Stimulated activated CD4-positive, alpha-beta T cell treated with anti-CD3 and anti-CD28 coated beads, Interleukin-1b, Interleukin-23, amount 100 ng/mL, for 1 hour (primary cell): ENCODE measurements at places on chromosomes 13 and 19.

- no peak for DNase-seq
Measured at GRCh38 chr19:10372690-10373089, 7.7 kb downstream of the TYK2 start.

- no peak for DNase-seq
Measured at GRCh38 chr19:41376998-41377365, 649 bp downstream of the TMEM91 start.

DNA sequence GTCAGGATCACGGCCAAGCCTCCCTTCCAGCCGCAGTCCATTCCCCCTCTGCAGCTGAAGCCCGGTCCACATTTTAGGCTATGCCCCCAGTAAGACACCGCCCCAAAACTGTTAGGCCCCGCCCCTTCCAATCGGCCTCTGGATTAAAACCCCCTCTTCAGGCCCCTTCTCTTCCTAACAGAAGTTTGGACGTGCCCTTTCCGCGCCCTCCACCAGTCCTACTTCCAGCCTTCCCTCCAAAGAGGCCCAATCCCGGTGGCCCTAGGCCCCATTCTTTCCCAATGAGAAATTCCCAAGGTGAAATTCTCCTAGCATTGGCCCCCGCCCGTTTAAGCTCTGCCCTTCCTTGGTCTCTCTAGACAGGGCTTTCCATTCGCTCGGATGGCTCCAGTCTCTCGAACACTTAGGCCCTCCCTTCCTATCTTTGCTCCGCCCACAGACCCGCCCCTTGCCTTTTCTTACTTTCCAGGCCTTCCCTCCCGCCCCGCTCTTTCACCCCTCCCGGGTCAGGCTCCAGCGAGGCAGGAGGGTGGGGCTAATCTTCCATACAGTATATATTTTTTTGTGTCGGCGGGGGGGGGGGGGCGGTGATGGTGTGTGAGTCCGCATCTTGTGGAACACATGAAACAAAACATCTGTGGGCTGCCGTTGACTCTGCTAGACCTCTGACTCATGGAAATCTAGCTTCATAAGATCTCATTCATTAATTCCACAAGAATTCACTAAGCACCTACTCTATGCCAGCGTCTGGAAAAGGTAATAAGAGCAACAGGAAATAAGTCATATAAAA lies 13.6 kb downstream of the LTBP4 start:
- peak; percentile 98 for DNase-seq

DNA sequence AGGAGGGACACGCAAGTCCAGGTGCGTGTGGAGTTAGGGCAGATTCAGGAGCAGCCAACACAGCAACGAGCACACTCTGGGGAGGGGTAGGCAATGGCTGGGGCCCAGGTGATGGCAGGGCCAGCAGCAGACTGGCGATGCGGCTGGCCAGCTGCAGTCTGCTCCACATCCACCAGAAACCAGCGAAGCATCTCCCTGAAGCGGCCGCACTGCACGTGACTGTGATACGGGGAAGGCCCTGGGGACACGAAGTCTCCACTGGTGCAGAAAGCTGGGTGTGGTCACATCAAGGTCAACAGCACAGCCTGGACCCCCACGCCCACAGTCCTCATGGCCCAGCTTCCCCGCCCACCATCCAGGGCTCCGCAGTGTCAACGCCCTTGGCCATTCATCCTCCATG lies 21.3 kb upstream of the EPHX3 start:
- DNase-seq, result no peak

- no peak for DNase-seq
Measured at GRCh38 chr13:59458908-59459579, 704.7 kb downstream of the DIAPH3 start.

DNA sequence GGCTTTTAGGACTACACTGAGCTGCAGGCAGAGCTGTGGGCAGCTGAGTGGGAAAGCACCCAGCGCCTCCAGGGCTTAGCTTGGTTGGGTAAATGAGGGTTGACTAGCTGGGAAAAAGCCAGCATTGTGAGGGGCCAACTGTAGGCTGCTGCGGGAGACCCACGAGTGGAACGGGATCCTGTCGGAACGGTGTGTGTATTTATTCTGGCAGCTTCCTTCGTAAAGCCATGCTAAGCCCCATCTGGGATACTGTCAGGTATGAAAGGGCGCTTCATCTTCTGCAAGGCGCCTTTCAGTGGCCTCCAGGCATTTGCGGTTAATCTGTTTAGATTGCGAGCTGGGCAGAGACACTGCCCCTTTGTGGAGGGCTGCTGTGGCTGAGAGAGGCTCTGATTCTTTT lies 39.5 kb upstream of the CNMD start:
- no peak for DNase-seq

GRCh38 chr13:98751861-98752466 lies 508 bp downstream of the SLC15A1 start:
- no peak for DNase-seq

DNA sequence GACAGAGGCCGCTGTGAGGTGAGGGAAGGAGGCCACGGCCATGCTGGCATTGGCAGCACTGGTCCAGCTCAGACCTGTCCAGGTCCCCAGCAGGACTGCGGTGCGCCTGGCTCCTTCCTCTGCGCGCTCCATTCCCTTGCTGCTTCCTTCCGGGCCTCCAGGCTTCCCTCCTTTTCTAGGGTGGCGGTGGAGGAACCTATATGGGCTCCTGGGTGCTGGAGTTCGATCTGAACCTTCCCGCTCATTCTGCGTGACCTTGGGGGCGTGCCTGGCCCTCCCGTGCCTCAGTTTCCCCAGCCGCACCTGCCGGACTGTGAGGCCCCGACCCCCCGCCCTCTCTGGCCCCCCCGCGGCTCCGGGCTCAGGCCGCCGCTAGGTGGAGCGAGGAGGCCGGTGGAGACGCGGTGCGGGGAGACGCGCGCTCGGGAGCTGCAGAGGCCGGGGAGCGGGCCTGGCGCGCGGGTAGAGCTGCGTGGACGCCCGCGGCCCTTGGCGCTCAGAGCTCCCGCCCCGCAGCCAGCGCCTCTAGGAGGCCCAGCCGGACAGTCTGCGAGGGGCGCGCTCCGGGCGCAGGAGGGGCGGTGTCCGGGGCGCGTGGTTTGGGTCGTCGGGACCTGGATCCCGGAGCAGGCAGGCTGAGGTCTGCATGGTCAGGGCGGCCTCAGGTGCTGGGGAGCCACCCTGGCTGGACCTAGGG lies 29.9 kb downstream of the EFNA2 start:
- DNase-seq, result no peak

DNA sequence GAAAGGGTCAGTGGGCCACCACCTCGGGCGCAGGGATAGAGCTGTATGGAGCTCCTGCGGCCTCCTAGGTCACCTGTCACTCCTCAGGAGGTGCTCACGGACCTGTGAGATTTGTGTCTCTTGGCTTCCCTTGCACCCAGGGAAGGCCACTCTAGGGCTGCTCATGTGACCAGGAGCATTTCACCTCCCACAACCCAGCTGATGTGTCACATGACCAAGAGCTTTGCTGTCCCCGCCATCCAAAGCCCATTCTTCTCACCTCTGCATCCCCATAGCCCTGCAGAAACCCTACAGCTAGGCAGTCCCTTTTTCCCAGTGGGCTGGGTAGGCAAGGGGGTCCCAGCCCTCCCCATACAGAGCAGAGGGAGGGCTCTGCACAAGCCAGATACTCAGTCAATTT lies 51.2 kb downstream of the TSHZ3 start:
- DNase-seq, result no peak

DNA sequence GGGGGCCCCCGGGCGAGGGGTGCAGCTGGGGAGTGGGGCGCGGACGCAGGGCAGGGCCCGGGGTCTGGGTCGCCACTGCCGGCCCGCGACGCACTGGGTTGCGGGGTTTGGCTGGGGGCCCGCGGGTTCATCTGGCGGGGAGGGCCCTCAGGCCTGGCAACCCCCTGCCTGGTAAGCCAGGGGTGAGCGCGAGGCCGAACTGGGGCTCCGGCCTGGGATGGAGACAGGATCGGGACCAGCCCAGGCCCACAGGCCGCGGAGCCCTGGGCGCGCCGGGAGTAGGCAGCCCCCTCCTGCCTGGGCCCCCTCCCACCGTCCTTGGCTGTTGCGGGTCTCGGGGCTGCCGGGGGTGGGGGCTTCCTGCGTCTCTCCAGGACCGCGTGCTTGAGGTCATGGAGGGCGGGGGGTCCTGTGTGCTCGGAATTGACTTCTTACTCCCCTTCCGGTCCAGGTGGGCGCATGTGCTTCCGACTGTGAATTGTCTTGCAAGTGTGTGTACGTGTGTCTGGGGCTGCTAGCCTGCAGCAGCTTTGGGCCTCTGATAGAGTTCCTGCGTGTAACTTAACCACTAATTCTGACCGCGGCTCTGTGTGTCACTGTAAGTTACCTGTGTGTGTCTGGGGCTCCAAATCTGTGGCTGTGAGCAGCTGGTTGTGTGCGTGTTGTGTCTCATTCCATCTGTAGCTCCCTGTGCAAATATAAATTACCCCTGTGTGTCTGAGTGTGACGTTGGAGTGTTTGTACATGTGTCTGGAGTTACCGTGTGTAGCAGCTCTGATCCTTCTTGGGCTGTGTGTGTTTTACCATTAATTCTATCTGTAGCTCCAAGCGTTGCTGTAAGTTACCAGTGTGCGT lies 751 bp downstream of the GRAMD1A start:
- DNase-seq, result peak; percentile 29

GRCh38 chr19:50745221-50745620 lies 22.1 kb downstream of the CLEC11A start:
- DNase-seq, result no peak

GRCh38 chr19:10238172-10238783 lies 7.1 kb upstream of the S1PR2 start:
- no peak for DNase-seq
